CD4-positive, alpha-beta T cell (primary cell): ENCODE measurements at places on chromosomes 1 and 21. TPM values are rescaled to one million over a fixed set of nuclear protein-coding genes. Genes with fewer than 3 reads are reported as not detected.
A peak's percentile ranks its signal among the peaks of the same experiment; 100 is the strongest.

The FOXD2 gene
- total RNA-seq = 0.34 TPM

The KTI12 gene
- 24.0 TPM for total RNA-seq

The IVL gene
- not detected for total RNA-seq

The CD247 gene
- 378 TPM for total RNA-seq

DNA sequence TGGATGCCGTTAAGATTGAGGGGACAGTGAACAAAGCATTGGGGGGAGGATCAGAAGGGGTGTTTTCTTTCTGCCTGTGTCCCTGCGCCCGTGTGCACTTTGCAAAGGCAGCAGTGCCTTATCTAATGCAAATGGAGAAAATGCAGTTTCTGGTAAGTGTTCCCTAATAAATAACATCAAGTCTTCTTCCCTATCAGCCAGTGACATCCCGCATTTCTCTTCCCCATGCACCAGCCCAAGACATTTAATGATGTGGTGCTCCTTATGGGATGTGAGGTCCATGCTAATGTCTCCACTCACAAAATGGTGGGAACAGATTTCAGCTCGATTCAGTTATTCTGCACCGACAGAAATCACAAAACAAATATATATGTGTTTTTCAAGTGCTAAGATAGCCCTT is 111.8 kb downstream of the PBX1 start:
- DNase-seq = no peak

DNA sequence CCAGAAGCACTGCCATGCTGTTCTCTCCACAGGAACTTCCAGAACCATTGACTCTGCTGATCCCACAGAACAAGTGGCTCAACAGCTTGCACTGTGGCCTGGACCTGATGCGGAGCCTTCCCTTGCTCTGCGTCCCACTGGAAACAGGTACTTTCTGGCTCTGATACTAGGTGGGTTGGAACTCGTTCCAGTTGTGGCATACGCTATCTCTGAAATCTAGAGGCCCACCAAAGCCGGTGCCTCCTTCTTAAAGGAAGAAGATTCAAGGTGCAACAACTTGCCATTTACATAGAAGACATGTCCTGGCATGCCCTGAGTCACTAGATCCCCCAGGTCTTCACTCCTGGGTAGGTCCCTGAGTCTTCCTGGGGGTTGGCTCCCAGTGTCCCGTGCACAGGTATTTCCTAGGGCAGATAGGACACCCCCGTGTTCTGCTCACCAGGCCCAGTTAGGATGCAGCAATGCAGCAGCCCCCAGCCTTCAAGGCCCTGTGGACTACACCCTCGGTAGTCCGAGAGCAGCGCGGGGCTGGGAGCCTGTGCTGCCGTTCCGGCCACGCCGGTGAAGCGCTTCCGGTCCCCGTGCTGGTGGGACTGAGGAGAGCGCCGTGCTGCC is 10.8 kb upstream of the PCBP3 start:
- DNase-seq = no peak

The TNFAIP8L2 gene
- total RNA-seq = 0.74 TPM

The CYYR1 gene
- not detected for total RNA-seq

The KIAA0319L gene
- 53.3 TPM for total RNA-seq

- DNase-seq = peak; percentile 12
Measured at GRCh38 chr1:206050655-206051235, 2.2 kb upstream of the RHEX start.

The ZBTB17 gene
- 70.2 TPM for total RNA-seq

GRCh38 chr1:218501161-218501560 is 156.0 kb downstream of the TGFB2 start:
- no peak for DNase-seq

The GNL2 gene
- 43.4 TPM for total RNA-seq

DNA sequence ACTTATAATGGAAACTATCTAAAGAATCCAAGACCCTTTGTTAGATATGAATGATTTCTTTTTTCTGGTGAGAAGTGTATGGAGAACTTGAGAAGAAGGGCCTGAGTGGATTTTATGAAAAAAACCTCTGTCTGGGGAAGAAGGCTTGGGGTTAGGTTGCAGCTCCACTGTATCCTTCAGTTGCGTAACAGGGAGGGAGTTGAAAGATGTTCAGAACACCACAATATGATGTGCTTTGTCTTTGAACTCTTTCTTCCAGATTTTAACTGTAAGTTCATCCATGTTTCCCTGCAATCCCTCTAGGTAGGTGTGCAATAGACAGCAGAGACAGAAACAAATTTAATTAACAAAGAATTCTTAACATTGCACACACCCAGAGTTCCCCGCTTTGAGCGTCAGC is 125.8 kb upstream of the NFIA start:
- DNase-seq = no peak

The CFAP141 gene
- total RNA-seq = not detected

DNA sequence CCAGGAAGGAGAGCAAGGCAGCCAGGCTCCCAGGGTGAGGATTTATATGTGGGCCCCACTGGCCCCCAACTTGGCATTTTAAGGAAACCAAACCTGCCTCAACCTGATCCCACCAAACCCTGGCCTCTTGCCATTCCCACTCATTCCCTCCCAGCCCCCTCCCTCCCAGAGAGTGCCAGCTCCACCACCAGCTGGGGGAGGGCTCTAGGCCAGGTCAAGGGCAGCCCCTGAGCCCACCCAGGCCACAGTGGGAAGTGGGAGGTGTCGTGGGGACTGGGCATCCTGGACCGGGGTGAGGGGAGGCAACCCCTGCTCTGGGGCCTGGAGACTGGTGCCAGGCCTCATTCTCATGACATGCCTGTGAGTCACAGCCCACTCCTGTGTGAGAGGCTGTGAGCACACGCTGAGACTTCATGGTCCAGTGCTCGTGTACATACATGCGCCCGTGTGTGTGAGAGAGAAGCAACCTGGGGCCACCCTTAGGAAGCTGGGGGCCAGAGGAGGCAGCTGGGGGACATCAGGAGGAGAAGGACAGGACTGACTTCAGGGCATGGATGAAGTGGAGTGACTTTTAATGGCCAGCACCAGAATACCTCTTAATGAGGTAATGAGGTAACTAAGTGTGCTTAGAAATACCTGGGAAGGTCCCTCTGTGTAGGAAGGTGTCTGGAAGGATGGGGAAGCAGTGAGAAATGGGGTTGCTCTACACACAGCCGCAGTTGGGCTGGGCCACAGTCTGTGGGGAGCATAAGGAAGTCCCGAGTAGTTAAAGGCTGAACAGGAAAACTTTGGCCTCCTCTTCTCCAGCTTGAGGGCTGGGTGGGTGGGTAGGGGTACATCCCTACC is at the start of gene S100A2:
Gene S100A2, minus strand, starts transcription at position 316 of the 846 bp plus-strand sequence. CDS start 1,967 bp downstream, outside the sequence.
- DNase-seq = no peak

GRCh38 chr21:26412885-26413284 is 160.2 kb downstream of the CYYR1 start:
- no peak for DNase-seq

The CNN3 gene
- 1.4 TPM for total RNA-seq

The FAM167B gene
- total RNA-seq = 0.38 TPM

DNA sequence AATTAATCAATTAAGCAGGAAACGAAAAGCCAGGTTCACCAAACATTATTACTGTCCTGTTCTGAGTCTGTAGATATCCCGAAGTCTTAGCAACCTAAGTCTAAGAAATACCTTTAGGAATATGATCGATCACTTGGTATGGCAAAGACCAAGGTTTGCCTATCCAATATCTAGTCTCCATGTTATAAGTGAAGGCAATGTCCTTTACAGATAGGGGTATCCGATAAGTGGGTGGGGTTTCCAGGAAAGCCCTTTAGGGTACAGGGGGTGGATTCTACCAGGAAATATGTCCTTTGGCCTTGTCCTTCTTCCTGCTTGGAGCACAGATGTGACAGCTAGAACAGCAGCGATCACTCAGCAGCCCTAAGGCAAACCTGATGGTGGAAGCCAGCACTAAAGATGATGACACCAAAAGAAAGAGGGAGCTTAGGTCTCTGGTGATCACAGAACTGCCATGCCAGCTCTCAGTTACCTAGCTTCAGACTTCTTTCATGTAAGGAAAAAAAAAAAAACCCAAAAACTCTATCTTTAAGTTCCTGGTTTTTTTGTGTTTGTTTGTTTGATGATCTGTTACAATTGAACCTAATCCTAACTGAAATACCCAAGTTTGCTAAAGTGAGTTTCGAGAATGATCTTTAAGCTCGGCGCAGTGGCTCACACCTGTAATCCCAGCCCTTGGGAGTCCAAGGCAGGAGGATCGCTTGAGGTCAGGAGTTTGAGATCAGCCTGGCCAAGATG is 40.8 kb downstream of the DSTYK start:
- DNase-seq = no peak

The COL16A1 gene
- total RNA-seq = not detected

- no peak for DNase-seq
Measured at GRCh38 chr21:33268737-33269441, 2.7 kb downstream of the IL10RB start.
